ENCODE measurements at places on chromosomes 1 and 21.

DNA sequence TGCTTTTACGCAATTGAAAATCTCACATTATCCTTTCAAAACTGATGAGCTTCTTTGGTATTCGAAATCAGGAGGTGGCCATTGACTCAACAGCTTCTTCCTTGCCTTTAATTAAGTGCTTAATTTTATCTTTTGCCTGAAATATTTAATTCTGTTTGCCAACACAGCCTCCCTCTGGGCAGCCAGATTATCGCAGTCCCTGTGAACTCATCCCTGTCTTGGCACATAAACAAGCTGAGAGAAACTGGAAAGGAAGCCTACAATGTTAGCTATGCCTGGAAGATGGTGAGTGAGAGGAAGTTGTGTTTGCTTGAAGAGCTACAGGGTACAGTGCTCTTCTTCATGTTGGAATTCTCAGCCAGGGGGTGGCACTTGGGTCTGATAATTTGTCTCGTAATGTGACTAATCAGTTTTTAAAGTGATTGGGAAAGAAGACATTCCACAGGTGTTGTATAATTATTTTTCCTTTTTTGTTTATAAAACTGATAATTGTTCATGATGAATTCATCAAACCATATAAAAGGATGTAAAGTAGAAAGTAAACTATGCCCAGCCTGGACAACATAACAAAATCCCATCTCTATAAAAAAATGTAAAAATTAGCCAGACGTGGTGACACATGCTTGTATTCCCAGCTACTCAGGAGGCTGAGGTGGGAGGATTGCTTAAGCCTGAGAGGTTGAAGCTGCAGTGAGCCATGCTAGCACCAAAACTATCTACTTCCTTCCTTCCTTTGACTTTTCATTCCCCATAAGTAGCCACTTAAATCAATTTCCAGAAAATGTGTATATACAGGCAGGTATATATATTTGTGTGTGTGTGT is 90.1 kb upstream of the RAVER2 start:
- DNase-seq, result no peak

DNA sequence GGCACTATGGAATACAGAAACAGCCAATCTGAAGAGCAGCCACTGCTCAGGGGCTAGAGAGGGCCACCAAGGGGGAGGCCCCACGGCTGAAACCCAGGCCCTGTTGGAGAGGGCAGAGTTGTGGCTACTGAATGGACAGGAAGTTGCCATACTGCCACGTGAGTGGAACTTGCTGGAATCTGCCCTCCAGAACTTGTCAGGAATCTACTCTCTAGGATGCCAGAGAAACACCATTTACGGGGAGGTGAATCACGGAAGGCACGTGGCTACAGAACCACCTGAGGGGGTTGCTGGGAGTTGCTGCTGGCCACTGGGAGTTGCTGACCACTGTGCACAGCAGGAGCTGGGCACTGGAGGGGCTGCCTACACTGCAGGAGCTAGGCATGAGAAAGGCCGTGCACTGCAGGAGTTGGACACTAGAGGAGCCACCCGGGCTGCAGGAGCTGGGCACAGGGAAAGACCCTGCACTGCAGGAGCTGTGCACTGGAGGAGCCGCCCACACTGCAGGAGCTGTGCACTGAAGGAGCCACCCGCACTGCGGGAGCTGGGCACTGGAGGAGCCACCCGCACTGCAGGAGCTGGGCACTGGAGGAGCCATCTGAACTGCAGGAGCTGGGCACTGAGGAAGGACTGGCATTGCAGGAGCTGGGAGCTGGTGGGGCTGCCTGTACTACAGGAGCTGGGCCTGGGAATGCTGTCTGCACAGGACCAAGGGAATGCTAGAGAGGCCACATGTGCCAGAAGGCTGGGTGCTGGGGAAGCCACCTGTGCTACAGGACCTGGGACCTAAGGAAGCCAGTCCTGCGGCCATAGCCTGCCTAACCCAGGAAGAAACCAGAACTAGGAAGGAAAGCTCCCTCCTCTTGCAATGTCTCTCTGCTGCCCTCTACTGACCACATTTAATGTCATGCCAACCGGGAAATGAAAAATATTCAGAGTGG is 343.4 kb downstream of the MATN1 start:
- peak; percentile 75 for DNase-seq

DNA sequence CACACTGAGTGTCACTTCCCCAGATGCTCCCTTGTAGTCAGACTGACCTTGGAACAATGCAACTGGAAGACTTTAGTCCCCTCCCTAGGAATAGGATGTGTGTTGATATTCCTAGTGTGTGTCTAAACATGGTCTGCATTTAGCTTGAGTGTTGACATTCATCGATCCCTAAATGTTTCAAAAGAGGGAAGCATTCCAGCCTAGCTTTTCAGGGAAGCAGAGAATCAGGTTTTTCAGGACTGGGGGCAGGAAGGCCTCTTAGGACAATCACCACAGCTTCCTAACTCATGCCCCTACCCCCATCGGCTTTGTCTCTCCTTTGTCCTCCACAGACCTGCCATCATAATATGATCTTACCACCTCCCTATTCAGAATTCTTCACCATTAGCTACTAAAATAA is 43.4 kb downstream of the NMNAT2 start:
- no peak for DNase-seq

DNA sequence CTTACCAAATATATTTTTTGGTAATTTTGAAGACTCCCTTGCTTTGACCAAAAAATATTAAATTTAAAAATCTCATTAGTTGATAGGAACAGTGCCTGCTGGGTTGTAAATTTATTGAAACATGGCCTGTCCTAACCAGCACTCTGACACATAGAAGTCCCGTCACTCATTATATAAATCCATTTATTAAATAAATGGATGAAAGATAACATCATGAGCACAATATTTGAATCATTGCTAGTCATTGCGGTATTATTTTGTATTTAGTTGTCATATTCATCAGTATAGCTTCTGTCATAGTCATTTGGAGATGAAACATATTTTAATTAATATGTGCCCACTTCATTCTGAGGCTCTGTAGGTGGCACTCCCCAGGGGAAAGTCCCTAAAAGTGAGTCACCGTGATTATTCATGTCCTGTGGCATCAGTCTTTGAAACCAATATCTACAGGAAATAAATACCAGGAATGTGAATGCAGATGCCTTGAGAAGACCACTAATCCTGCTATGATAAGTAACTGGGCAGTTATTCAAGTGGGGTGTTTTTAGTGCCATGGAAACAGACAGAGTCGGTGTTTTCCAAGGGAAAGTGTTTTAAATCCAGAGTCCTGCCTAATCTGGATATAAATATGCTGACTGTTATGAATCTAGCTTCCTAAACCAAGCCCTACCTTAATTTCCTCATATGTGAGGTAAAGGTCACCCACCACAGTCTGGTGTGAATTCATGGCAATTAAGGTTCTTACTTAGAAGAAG is 302.0 kb downstream of the DUSP10 start:
- DNase-seq, result no peak

- DNase-seq, result no peak
Observed at GRCh38 chr1:40635763-40636500, 29.6 kb downstream of the RIMS3 start.

DNA sequence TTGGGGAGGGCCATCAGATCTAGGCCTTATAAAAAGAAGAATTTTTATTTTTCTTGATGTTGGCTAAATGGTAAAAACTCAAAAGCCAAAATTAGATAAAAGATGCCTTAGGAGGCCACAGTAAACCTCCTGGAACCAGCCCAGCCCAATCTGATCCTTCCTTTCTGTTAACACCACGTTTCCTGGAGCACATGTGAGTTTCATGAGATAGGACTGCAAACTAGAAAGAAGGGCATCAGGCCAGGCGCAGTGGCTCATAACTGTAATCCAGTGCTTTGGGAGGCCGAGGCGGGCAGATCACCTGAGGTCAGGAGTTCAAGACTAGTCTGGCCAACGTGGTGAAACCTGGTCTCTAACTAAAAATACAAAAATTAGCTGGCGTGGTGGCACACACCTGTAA is 6.7 kb downstream of the HSF2BP start:
- no peak for DNase-seq

DNA sequence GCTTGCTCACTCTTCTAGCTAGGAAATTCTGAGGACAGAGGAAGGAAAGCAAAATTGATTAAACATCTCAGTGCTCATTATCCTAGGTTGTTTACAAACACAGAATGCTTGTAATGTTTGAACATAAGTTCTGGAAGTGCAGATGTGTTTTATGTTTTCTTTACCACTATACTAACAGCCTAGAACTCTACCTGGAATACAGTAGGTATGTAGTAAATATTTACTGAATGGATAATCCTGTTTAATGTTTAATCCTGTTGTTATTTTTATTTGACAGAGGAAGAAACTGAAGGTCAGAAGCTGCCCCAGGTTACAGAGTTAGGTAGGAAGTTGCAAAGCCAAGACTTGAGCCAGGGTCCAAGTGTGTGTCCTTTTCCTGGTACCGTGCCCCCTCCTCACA is 6.1 kb downstream of the MTOR start:
- no peak for DNase-seq

GRCh38 chr21:37183749-37184148 is 83.4 kb downstream of the VPS26C start:
- no peak for DNase-seq

- no peak for DNase-seq
Observed at GRCh38 chr1:243550276-243550675, 294.4 kb downstream of the SDCCAG8 start.

- peak; percentile 79 for DNase-seq
Observed at GRCh38 chr1:30801771-30802198, 44.2 kb upstream of the LAPTM5 start.

GRCh38 chr1:66446261-66447001 is 87.5 kb upstream of the SGIP1 start:
- peak; percentile 87 for DNase-seq

- DNase-seq, result no peak
Observed at GRCh38 chr1:51583532-51583931, 33.4 kb upstream of the OSBPL9 start.

- DNase-seq, result no peak
Observed at GRCh38 chr1:228751360-228752098, 16.2 kb downstream of the RHOU start.

DNA sequence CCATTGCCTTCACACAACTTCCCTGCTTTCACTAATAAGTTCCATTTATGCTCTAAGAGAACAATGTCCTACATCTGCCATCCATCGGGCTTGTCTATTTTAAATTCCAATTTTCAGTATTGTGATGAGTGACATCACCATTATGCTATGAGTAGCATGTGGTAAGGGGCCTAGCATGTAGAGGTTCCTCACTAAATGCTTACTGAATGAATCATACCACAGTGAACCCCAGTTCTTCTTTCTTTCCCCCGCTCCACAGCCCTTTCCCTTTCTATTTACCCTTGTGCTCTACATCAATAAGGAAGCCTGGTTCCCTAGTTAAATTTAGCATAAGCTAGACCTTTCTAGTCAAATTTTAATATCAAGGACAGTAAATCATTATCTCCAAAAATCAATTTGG is 195.0 kb upstream of the RGS18 start:
- DNase-seq, result peak; percentile 35

DNA sequence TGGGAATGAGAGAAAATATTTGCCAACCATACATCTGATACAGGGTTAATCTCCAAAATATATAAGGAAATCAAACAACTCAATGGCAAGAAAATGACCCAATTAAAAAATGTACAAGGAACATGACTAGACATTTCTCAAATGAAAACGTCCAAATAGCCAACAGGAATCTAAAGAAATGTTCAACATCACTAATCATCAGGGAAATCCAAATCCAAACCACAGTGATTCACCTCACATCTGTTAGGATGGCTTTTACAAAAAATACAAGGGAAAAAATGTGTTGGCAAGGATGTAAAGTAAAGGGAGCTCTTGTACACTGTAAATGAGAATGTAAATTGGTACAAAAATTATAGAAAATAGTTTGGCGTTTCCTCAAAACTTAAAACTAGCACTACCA is 54.7 kb upstream of the ZRANB2 start:
- no peak for DNase-seq

GRCh38 chr1:201470581-201470980 is 1.6 kb upstream of the PHLDA3 start:
- DNase-seq, result no peak

DNA sequence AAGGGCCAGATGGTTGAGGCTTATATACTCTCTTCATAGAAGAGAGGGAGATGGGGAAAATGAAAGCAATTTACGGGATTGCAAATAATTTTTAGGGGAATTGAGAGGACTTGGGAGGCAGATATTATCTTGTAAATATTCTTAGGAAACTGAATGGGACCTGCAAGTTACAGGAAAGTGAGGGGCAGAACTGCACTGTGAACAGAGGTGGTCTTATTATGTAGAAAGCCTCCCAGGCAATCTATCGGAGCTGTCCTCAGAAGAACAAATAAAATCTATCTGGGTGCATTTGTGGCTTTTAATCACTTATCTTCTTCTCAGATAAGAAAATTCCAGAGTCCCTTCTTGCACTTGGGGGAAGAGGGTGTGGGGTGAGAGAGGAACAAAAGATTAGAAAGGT is 223.5 kb downstream of the RHOU start:
- DNase-seq, result no peak

GRCh38 chr1:9437961-9438430 is 101.3 kb upstream of the SLC25A33 start:
- DNase-seq, result no peak

DNA sequence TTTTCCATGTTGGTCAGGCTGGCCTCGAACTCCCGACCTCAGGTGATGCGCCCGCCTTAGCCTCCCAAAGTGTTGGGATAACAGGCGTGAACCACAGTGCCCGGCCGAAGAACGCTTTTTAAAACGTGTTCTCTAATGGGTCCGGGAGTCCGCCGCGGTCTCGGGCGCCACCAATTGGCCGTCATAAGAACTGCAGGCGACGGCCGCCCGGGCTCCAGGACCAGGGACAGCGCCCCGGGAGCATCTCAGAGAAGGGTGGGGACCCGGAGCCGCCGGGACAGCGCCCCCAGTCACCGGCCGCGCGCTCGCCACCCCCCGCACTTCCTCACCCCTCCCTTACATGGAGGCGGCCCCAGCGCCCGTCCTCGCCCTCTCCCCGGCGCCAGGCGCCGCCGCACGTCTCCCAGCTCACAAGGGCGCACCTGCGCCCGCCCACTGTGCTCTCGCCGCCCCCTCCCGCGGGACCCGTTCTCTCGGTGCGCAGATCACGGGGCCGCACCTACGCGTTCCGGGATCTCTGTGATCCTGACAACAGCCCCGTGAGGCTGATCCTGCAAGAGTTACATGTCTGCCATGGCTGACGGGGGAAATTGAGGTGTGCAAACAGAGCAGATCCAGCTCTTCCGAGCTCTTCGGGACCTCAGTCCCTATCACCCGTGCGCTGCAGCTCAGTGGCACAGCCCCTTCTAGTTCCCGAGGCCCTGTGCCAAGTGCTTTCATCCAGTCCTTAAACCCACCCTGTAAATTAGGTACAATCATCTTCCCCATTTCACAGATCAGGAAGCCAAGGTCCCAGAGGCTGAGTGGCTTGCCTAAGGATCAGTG is 9.8 kb downstream of the RAP1GAP start:
- DNase-seq, result peak; percentile 92

GRCh38 chr1:201916649-201917249 is 28.1 kb downstream of the SHISA4 start:
- no peak for DNase-seq

DNA sequence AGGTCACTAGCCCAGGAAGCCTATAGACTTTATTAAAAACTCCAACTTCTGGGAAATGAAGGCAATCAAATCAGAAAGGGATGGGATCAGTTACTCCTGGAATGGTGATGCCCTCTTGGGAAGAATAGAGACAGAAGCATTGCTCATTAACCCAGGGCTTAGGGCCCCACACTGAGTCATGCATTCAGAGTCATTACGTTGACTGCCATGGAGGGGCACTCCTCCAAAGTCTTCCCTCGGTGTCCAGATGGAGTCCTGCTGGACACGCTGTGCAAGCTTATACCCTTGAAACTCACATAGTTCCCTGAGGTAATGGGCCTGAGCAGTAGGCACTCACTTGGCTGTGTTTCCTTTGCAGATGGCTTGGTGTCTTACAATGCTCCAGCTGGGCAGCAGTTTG is 35.2 kb upstream of the HSD17B7 start:
- no peak for DNase-seq

GRCh38 chr1:52334906-52335528 is 31.0 kb downstream of the CC2D1B start:
- no peak for DNase-seq
